ENCODE measurements at places on chromosomes 1 and 21.
A peak's percentile ranks its signal among the peaks of the same experiment; 100 is the strongest.

GRCh38 chr1:178283409-178283808, 189.5 kb downstream of the RASAL2 start:
- DNase-seq, result no peak

- DNase-seq, result peak; percentile 56
These were observed 734.2 kb upstream of the ADAMTS5 start for GRCh38 chr21:27700974-27701614.

DNA sequence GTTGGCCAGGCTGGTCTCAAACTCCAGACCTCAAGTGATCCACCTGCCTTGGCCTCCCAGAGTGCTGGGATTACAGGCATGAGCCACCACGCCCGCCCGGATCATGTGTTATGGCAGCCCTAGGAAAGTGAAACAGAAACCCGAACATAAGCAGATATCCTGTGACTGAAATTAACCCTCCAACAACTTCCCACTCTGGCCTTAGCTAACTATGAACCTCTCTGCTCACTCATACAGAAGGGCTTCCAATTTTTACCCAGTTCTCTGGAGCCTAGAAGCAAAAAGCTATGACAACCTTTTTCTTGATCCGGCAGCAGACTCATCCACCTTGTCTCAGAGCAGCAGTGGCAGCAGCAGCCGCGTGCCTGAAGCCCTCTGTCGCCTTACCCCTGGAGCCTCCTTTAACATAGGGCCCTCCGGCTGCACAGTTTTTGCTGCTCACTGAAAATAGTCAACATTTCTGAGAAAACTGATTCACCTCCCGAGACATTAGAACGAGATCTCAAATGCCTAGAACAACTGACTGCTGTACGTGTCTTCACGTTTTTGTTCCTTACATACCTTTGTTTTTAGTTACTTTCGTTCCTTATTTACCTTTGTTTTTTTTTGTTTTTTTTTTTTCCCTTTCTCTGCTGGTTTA, 9.3 kb downstream of the CBR1 start:
- DNase-seq, result peak; percentile 49

DNA sequence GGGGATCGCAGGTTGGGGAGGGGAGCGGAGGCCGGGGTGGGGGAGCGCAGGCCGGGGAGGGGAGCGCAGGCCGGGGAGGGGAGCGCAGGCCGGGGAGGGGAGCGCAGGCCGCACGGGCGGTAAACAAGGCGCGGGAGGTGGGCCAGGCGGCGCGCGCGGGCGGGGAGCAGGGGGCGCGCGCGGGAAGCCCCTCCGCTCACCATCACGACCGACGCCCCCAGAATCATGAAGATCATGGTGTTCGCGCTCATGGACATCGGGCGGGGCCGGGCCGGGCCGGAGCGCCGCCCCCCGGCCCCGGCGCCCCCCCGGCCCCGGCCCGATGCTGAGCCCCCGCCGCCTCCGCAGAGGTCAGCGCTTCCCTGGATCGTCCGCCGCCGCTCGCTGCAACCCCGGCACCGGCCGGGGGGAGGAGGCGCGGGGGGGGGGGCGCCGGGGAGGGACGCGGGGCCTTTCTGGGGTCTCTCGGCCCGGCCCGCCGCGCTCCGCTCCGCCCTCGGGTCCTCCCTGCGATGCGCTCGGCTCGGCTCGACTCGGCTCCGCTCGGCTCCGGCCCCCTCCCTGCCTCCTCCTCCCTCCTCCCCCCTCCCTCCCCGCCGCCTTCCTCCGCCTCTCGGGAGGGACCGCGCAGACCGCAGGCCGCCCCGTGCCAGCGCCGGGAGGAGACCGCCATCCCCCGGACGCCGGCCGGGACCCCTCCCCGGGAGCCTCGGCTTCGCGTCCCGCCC, at the start of gene TMEM240:
TSS of gene TMEM240 (minus strand) at position 535 of the 728 bp plus-strand sequence. CDS start at position 257, 278 bp downstream.
- DNase-seq, result peak; percentile 70

- no peak for DNase-seq
These were observed 76.7 kb downstream of the OSBPL9 start for GRCh38 chr1:51693419-51694155.

DNA sequence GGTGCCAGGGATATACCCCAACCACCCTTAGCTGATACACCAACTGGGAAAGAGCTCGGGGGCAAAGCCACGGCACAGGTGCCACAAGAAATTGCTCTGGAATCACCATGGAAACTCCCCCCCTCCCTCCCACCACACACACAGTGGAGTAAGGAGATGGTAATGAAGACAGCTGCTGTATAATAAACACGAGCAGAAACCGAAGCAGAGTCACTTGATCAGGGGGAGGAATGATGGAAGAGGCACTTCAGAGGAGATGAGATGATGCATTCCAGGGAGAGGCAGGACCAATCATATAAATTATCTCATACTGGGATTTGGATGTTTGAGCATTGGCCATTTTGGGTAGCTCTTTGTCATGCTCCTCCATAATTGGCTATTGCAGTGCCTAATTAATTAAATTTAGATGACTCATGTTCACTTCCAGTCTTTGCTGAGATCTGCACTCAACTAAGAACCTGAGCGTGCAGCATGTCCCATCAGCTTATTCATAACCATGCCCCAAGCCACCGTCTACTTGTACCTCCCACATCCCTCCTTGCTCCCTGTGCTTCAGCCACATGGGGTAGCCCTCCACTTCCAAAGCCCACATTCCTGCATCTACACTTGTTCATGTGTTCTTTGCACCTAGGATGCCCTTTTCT, 189.5 kb downstream of the ZSCAN20 start:
- no peak for DNase-seq

- DNase-seq, result no peak
These were observed 59.3 kb downstream of the ACP6 start for GRCh38 chr1:147611021-147611426.
